ENCODE measurements at places on chromosomes 12 and 14.

GRCh38 chr12:42145197-42145549 lies 499 bp upstream of the GXYLT1 start:
- peak; percentile 71 for DNase-seq

- DNase-seq = no peak
Observed at GRCh38 chr12:1917172-1918070, 1.0 kb downstream of the CACNA2D4 start.

- no peak for DNase-seq
Observed at GRCh38 chr12:54390176-54390667, 5.7 kb upstream of the ZNF385A start.

DNA sequence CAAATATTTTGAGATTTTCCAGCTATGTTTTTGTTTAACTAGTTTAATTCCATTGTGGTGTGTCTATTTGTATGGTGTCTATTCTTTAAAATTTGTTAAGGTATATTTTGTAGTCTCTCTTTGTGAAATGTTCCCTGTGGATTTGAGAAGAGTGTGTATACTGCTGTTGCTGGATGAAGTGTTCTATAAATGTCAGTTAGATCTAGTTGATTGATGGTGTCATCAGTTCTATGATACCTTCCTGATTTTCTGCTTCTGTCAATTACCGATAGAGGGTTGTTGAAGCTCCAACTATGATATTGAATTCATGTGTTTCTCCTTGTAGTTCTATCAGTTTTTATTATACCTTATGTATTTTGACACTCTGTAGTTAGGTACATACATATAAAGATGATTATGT lies 53.1 kb downstream of the FUT8 start:
- no peak for DNase-seq

DNA sequence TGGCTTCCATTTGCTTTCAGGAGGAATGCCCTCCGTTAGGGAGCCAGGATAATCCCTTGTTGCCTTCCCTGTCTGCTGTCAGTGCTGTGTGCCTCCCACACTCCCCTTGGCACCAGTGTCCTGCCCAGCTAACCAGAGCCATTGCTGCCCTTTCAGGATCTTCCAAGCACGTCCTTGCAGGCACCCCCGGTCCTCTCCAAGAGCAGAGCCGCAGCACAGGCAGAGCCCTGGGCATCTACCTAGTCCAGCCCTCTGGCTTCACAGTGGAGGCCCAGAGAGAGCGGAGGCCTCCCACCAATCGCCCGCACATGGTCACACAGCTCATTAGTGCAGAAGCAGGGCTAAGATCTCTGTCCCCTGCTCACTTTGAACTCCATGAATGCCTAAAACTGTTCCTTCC lies 39.0 kb upstream of the TSPAN9 start:
- DNase-seq = no peak

- DNase-seq = no peak
Observed at GRCh38 chr14:33040372-33041140, 101.9 kb downstream of the NPAS3 start.

DNA sequence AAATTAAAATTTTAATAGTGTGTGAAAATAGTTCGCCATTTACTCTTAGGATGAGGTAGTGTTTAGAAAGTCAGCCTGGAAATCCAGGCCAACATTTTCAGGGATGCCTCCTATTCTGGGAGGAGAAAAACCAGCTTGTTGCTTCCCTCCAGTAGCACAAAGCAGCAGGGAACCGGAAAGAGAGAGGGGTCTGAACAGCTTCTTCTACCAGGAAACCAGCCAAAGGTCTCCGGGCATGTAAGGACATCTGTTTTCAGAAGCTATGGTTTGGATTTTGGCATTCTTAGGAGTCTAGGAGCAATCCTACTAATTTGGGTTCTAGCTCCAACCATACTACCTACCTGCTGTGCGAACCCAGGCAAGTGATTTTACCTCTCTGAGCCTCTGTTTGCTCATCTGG lies 85.3 kb downstream of the DPF3 start:
- peak; percentile 15 for DNase-seq

DNA sequence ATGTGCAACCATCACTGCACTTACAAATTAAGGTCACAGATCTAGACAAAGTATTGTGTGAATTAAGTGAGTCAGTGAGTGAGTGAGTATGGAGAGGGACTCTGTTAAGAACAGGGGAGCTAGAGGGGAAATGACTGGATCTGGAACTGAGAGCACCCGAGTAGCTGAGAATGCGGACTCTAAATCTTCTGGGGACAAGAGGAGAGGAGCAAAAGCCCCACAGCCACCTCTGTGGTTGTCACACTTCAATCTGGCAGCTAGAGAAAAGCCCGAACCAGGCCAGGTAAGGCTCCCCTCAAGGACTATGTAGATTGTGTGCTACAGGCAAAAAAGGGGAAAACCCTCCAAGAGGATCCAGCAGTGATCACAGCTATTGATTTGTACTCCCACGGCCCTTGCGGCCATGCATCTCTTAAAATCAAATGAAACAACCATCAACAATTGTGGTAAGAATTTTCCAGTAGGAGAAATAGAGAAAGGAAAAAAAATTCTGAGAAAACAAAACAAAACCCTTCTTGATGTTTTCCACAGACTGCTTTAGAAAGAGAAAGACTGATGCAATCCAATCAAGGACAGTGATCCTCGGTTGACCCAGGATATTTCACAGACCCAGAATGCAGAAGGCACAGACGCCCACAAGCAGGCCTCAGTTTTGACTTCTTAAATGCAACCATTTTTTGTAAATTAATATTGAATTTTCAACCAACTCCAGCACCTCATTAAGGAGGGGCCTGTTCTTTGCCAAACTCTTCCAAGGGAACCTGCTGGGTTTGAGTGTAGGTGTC lies 109.6 kb downstream of the SLC38A6 start:
- DNase-seq = no peak
